ENCODE measurements at places on chromosomes 13 and 19.

GRCh38 chr19:47506459-47506858 is 8.4 kb downstream of the NAPA start:
- no peak for DNase-seq

DNA sequence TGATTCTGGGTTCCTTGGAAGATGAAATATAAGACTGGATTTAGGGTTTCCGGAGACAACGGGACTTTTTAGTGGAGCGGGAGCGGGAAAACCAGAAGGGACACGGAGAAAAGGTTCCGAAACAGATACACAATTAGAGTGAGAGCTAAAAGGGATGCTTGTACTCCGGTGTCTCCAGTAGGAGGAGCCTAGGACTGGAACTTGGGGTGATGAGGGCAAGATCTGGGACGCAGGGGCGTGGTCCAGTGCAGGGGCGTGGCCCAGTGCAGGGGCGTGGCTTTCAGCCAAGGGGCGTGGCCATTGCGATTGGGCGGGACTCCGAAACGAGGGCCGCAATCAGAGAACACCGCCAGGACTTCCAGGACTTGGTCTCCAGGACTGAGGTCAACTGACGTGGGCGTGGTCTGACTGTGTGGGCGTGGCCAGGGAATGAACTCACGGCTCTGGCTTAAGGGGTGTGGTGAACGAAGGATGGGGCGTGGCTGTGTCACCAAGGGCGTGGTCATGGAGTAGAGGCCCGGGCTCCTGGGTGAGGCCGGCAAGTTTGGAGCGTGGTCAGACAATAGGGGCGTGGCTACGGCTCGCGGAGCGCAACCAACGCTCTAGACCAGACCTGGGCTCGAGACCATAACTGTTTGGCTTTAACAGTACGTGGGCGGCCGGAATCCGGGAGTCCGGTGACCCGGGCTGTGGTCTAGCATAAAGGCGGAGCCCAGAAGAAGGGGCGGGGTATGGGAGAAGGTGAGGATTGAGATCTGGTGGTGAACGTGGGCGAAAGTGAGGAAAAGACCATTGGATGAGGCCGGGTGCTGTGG is at the start of gene DKKL1:
Gene DKKL1, plus strand, starts transcription at position 610 of the 815 bp plus-strand sequence. Its CDS starts 122 bp downstream, at position 732.
- peak; percentile 92 for DNase-seq

DNA sequence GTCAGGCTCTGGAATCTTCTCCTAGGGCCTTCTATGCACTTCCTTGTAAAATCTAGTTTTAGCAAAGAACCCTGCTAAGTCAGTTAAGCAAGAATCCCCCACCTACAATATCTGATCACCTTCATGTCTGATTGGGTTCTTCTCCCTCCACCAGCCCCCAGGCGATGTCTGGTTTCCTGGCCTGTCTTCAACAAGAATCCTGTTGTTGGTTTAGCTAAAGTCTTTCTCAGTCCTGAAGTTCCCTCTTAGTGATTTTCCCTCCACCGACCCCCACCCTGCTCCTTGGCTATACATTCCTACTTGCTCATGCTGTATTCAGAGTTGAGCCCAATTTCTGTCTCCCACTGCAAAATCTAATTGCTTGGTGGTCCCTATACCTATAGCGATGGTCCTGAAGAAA is 35.2 kb upstream of the SLC46A3 start:
- DNase-seq: no peak

- DNase-seq: no peak
Measured at GRCh38 chr19:34317311-34317927, 47.6 kb upstream of the GPI start.

DNA sequence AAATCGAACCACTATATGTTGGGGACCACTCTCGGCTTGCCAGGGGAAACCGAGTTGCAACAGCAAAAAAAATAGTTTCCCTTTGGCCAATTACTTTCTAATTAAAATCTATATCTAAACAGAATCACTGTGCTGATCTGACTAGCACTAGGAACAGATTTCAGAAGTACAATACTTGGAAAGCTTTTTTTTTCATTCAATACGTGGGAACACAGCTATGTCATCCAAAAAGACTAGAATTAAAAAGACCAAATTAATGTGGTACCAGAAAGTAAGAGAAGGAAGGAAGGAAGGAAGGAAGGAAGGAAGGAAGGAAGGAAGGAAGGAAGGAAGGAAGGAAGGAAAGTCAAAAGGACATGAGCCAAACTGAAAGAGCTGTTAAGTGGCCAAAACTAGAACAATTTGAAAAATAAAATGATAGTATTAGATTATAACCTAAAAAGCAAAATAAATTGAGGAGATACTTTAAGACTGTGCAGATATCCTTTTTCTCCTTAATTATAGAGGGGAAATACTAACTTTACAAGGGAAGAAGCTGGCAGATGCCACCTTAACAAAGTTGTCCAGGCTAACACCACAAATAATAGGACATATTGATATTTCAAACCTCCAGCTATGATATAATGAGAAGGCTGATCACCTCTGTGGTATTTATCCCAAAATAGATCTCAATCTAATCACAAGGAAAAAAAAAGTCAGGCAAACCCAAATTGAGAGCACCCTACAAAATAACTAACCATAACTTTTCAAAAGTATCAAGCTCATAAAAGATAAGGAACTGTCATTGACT is 63.9 kb downstream of the DIAPH3 start:
- DNase-seq: no peak
